Caco-2 (cell line): ENCODE measurements at places on chromosomes 7 and 10. TPM values are rescaled to one million over a fixed set of nuclear protein-coding genes. Genes with fewer than 3 reads are reported as not detected.
A peak's percentile ranks its signal among the peaks of the same experiment; 100 is the strongest.

GRCh38 chr10:33749067-33749735, 414.7 kb upstream of the NRP1 start:
- H3K4me1 ChIP-seq: no peaks in the 10 kb centered on the region
- no peaks in the 10 kb centered on the region for H3K27me3 ChIP-seq
- DNase-seq: no peak
- no peaks in the 10 kb centered on the region for H3K36me3 ChIP-seq
- no peak overlapping the region for H3K27ac ChIP-seq

- H3K27ac ChIP-seq: peak overlapping the region; percentile 58
- H3K27me3 ChIP-seq: no peaks in the 10 kb centered on the region
- peaks cover 2% of the 10 kb centered on the region for H3K36me3 ChIP-seq
- no peak overlapping the region for H3K4me3 ChIP-seq
- no peak for DNase-seq
Measured at GRCh38 chr7:128021366-128021765, 9.9 kb downstream of the LRRC4 start.

- DNase-seq: no peak
- no peak overlapping the region for H3K4me3 ChIP-seq
- peaks cover 3% of the 10 kb centered on the region; the same call in 1 of the 2 replicates for H3K36me3 ChIP-seq
- H3K27me3 ChIP-seq: no peaks in the 10 kb centered on the region
- H3K4me1 ChIP-seq: peaks cover 70% of the 10 kb centered on the region
- peak overlapping the region; percentile 97 for H3K27ac ChIP-seq
Measured at GRCh38 chr10:93462881-93463280, 19.3 kb downstream of the MYOF start.

DNA sequence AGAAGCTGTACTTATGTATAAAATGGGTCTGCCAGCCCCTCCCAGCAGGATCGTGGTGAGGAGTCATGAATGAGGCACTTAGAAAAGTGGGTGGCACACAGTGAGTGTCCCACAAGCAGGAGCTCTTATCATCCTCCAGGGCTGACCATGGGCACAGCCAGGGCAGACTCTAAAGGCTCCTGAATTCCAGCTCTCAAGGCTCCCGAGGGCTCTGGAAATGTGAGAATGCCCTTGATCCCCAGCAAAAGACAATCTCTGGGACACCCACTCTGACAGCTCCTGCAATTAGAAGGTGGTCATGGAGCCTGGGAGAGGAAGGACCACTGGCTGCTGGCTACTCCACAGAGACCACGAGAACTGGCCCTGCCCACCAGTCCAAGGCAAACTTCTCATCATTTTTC, 1.6 kb downstream of the VSTM4 start:
- no peaks in the 10 kb centered on the region for H3K36me3 ChIP-seq
- peaks cover 1% of the 10 kb centered on the region for H3K27me3 ChIP-seq
- H3K4me3 ChIP-seq: no peak overlapping the region
- no peak for DNase-seq
- H3K4me1 ChIP-seq: no peaks in the 10 kb centered on the region

- H3K27ac ChIP-seq: no peak overlapping the region
- DNase-seq: no peak
- peaks cover 4% of the 10 kb centered on the region; the same call in 1 of the 2 replicates for H3K4me1 ChIP-seq
- H3K4me3 ChIP-seq: no peak overlapping the region
Measured at GRCh38 chr7:122038904-122039303, 105.1 kb downstream of the AASS start.

MGMT gene
- total RNA-seq: 49.3 and 57.0 TPM in 2 replicates

TAC1 gene
- total RNA-seq: not detected in 2 replicates

DNA sequence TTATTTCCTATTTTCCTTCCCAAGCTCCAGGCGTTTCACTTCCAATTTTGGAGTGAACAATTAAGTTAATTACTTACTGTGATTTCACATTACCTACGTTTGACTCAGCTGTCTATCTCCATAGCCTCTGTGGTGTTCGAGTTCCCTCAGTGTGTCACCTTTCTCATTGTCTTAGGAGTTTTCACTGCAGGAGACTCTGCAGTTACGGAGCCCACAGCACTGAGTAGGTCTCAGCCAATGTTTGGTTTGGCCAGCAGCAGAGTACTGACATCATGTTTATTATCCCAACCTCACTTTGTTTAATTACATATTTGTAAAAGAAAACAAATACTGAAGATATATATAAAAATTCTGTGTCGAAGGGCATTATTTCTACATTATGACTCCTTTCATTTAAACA, 1123.9 kb downstream of the CNTNAP2 start:
- H3K27ac ChIP-seq: no peak overlapping the region
- H3K4me3 ChIP-seq: no peak overlapping the region
- no peaks in the 10 kb centered on the region for H3K4me1 ChIP-seq
- no peaks in the 10 kb centered on the region for H3K36me3 ChIP-seq
- DNase-seq: no peak

GRCh38 chr10:101244321-101245050, 15.2 kb upstream of the LBX1 start:
- no peaks in the 10 kb centered on the region for H3K4me1 ChIP-seq
- H3K4me3 ChIP-seq: no peak overlapping the region
- H3K36me3 ChIP-seq: no peaks in the 10 kb centered on the region
- DNase-seq: no peak
- no peak overlapping the region for H3K27ac ChIP-seq

- peaks cover 22% of the 10 kb centered on the region for H3K4me1 ChIP-seq
- H3K4me3 ChIP-seq: no peak overlapping the region
- no peaks in the 10 kb centered on the region for H3K27me3 ChIP-seq
Measured at GRCh38 chr10:7886056-7886455, 67.8 kb downstream of the TAF3 start.

DNA sequence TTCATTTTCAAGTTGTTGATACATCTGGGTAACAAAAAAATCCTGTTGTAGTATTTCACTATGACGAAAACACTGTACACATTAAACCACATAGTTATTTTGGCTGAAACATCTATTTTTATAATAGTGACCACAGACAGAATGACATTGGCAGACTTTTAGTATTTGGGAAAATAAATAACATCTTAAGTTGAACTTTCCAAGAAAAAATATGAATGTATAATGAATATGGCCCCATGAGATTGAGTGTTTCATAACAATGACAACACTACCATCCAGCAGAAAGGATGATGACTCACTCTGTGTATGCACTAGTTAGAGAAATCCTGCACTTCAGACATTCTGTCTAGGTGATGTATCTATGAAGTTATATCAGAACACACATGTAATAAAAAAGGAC, 118.1 kb downstream of the SEMA3D start:
- no peak overlapping the region for H3K27ac ChIP-seq
- H3K27me3 ChIP-seq: no peaks in the 10 kb centered on the region
- no peak for DNase-seq

ARMH3 gene
- 17.4 and 20.0 TPM in 2 replicates for total RNA-seq

GRCh38 chr7:392822-393221, 102.9 kb downstream of the FOXL3 start:
- H3K27ac ChIP-seq: no peak overlapping the region
- DNase-seq: no peak
- no peaks in the 10 kb centered on the region for H3K4me1 ChIP-seq
- H3K4me3 ChIP-seq: no peak overlapping the region
- H3K27me3 ChIP-seq: no peaks in the 10 kb centered on the region

DNA sequence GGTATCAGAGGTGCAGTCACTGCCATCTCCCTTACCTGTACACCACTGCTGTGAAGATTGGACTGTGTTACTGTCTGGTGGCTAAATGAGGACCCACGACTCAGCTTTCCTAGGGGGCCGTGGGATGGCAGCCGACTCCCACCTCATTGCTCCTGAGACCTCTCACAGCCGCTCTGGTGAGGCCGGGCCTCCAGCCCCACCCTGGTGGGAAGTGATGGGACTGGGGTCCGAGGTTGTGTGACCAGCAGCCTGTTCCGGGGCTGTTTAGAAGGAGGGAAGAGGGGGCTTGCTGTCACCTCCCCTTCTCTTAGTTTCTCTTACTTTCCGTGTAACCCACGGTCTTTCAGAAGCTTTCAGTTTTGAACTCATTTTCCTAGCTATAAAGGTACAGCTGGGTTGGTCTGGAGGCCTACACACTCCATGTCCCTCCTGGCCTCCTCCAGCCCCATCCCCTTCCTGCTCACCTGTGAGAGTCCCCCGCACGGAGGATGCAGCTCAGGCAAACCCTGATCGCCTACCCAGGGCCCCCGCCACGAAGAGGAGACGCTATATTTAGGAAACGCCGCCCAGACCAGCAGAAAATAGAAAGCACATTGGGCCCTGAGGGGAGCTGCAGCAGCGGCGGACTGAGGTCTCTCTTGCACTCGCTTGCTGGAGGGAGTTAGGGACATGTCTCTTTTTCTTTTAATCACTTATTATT, 4.6 kb downstream of the EMX2 start:
- no peak overlapping the region for H3K27ac ChIP-seq
- H3K36me3 ChIP-seq: no peaks in the 10 kb centered on the region
- no peak for DNase-seq
- H3K27me3 ChIP-seq: peaks cover 3% of the 10 kb centered on the region; the same call in 1 of the 2 replicates

CCDC172 gene
- total RNA-seq: not detected in 2 replicates

DNA sequence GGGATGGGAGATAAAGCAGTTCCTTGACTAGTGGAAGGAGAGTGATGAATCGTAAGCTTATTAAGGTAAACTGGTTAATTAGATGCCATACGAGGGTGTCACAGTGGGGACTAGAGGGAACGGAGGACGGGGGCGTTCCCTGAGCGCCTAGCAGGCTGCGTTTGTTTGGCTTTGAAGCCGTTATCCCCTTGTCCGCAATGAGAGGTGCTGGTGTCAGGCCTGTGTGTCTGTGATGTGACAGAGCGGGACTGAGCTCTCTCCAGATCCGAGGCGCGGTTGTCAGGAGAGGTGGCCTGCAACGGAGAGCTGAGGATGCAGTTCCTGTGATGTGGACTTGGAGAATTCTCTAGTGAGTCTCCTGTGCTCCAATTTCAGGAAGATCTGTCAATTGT, 60.0 kb upstream of the PRPS1L1 start:
- H3K27ac ChIP-seq: no peak overlapping the region
- H3K4me1 ChIP-seq: no peaks in the 10 kb centered on the region
- no peak for DNase-seq
- peaks cover 6% of the 10 kb centered on the region; the same call in 1 of the 2 replicates for H3K27me3 ChIP-seq
- no peak overlapping the region for H3K4me3 ChIP-seq

- H3K27me3 ChIP-seq: no peaks in the 10 kb centered on the region
- no peak overlapping the region for H3K27ac ChIP-seq
- DNase-seq: no peak
- H3K36me3 ChIP-seq: no peaks in the 10 kb centered on the region
- H3K4me3 ChIP-seq: no peak overlapping the region
Measured at GRCh38 chr7:47704936-47705335, 123.0 kb upstream of the TNS3 start.

DNA sequence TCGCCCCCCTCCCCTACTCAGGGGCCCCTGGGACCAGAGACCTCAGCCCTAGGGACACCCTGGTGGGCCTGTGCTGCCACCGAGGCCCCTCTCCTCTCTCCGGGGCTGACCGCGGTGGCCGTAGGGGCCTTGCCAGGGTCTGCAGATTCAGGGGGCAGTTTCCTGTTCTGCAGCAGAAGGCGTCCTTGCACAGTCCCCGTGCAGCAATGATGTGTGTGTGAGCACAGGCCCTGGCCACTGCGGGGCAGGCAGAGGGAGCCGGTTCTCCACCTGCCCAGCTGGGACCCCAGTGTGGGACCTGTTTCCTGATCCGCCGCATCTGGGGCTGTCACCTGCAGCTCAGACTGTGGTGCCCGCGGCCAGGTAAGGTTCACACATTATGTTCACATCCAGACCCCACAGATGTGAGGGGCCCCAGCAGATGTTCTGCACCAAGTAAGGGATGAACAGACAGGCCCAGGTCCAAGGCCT, 60.7 kb upstream of the DNAJB6 start:
- no peak for DNase-seq
- no peaks in the 10 kb centered on the region for H3K36me3 ChIP-seq
- H3K4me3 ChIP-seq: no peak overlapping the region

DPP6 gene
- total RNA-seq: not detected in 2 replicates

ZFAND4 gene
- total RNA-seq: 8.8 and 9.3 TPM in 2 replicates

- DNase-seq: no peak
- no peaks in the 10 kb centered on the region for H3K36me3 ChIP-seq
- H3K27me3 ChIP-seq: no peaks in the 10 kb centered on the region
- no peak overlapping the region for H3K27ac ChIP-seq
- no peak overlapping the region for H3K4me3 ChIP-seq
Measured at GRCh38 chr10:37384923-37385322, 259.5 kb downstream of the ANKRD30A start.

PRTFDC1 gene
- 66.5 and 83.2 TPM in 2 replicates for total RNA-seq

ECHS1 gene
- 232 and 247 TPM in 2 replicates for total RNA-seq

ENTPD1 gene
- 1.7 and 2.2 TPM in 2 replicates for total RNA-seq

GRCh38 chr10:28457110-28457509, 75.8 kb upstream of the WAC start:
- no peaks in the 10 kb centered on the region for H3K27me3 ChIP-seq
- no peak overlapping the region for H3K27ac ChIP-seq
- no peak overlapping the region for H3K4me3 ChIP-seq
- no peak for DNase-seq
- no peaks in the 10 kb centered on the region; the same call in 1 of the 2 replicates for H3K4me1 ChIP-seq

GRCh38 chr10:27664461-27664860, 81.2 kb downstream of the MKX start:
- no peak overlapping the region for H3K27ac ChIP-seq
- H3K36me3 ChIP-seq: no peaks in the 10 kb centered on the region
- H3K27me3 ChIP-seq: no peaks in the 10 kb centered on the region; the same call in 1 of the 2 replicates
- no peak for DNase-seq
- H3K4me3 ChIP-seq: no peak overlapping the region

DNA sequence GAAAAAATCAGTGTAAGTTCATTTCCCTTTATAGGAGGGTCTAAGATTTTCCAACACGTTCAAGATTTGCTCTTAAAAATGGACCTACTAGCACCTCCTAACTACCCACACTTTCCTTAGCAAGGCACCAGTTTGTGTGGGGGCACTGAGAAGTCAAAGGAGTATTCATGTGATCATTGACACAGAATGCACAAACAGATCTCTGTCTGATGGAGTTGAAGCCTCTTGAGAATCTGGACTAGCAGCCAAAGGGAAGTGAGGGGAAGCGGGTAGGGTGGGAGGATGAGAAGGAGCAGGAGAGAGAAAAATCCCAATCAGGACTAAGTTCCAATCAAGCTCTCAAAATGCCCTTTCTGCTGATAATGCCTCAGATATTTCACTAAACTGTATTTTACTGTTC, 4.1 kb downstream of the MMS19 start:
- no peak overlapping the region for H3K4me3 ChIP-seq
- no peaks in the 10 kb centered on the region for H3K27me3 ChIP-seq
- peaks cover 23% of the 10 kb centered on the region for H3K4me1 ChIP-seq
- no peaks in the 10 kb centered on the region for H3K36me3 ChIP-seq
- DNase-seq: no peak

VPS37D gene
- total RNA-seq: 1.9 and 2.7 TPM in 2 replicates

GRCh38 chr10:104035194-104036068, 50.2 kb downstream of the COL17A1 start:
- DNase-seq: no peak
- H3K4me3 ChIP-seq: no peak overlapping the region
- no peak overlapping the region for H3K27ac ChIP-seq
- no peaks in the 10 kb centered on the region for H3K27me3 ChIP-seq

DNA sequence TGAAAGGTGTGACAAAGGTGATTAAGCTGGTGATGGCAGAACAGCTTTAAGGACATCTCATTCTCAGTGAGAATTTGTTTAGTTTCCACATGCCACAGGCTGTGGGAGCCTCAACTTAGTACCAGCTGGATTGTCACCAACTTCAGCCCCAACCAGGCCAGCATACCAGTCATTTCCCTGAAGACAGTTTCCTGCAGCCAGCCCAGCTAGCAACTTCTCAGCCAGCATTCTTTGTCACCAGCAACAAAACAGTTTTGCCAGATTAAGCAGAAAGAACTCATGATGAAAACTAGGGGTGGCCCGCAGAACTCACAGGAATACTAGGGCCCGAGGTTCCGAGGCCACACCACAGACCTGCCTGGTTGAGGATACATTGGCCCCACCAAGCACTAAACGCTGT, 68.8 kb upstream of the UNC5B start:
- H3K27me3 ChIP-seq: peaks cover 2% of the 10 kb centered on the region
- no peak overlapping the region for H3K27ac ChIP-seq
- no peaks in the 10 kb centered on the region for H3K36me3 ChIP-seq
- H3K4me1 ChIP-seq: no peaks in the 10 kb centered on the region
- no peak for DNase-seq
- no peak overlapping the region for H3K4me3 ChIP-seq
